ENCODE measurements at places on chromosomes 3 and 15.

- no peak for DNase-seq
These were observed 198.5 kb upstream of the RARB start for GRCh38 chr3:25229586-25229985.

- no peak for DNase-seq
These were observed 261.9 kb upstream of the CTDSPL start for GRCh38 chr3:37599779-37600178.

- no peak for DNase-seq
These were observed 63.9 kb downstream of the ETV5 start for GRCh38 chr3:186044968-186045367.

DNA sequence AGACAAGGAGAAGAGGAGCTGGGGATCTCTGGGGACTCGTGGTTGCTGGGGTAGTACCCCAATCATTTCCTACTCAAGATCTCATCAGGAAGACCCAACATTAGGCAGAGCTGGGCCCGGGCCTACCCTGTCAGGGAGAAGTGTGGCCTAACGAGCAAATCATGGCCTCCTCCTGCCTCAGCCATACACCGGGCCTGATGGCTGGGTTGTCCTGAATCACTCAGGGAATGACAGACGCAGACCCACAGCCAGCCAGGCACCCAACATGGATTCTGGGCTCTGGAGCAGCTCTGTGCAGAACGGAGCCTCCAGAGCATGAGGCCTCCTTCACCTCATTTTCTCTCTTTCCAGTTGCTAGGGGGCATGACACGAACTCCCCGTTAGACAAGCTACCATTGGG is 19.7 kb downstream of the ITGA11 start:
- DNase-seq: no peak

DNA sequence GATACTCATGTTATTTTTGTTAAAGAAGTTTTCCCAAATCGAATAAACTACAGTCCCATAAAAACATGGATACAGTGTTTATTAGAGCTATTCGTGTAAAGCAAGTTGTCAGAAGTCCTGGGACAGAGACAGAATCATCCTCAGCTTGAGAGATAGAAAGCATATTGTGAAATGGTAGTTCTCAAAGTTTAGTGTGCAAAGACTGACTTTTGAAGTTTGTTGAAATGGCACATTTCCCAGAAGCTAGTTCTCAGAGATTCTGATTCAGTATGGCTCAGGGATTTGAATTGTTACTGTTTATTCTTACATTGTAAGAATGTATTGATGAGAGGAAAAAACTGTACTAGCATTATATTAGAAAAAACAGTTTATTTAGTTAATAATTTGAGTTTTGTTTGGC is 22.1 kb downstream of the GABRR3 start:
- DNase-seq: no peak

Data from activated naive CD8-positive, alpha-beta T cell treated with anti-CD3 and anti-CD28 coated beads, Interleukin-2, amount 50 U/mL, for 16 hours (primary cell).